Spleen (tissue), 13 donors: ENCODE measurements at places on chromosomes 5 and 9. TPM values are rescaled to one million over a fixed set of nuclear protein-coding genes. Genes with fewer than 3 reads are reported as not detected.

The SRP19 gene
- total RNA-seq: 61.8 TPM

The BTNL3 gene
- 2.0 TPM for total RNA-seq

DNA sequence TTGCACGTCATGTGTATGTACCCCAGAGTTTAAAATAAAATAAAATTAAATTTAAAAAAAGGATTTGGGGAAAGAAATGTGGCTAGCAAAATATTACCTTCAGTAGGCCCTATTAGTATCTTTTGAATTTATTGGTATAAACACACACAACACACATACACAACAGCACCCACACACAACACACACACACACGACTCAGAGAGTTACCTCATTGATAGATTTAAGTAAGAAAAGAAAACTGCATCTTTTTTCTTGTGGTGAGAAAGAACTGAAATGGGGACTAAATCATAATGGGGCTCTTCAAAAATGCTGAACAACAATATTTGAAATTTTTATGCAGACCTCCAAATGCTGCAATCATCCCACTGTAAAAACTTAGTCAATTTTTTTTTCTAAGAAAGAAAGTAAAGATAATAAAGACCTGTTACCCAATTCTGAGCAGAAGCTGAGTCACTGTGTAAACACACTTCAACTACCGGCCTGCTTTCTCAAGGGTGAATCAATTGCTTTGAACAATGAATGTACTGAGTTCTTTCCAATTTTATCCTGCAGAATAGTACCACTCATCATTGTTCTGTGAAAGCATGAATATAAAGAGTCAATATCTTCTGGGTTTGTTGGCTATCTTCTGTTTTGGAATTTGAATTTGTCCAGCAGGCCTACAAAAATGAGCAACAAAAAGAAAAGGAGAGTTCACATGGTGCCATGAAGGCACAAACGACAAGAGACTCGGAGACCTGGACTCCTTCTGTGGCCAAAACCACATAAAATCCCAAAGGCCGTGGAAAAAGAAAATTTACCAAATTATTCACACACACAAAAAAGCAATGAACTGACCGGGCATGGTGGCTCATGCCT, 57.9 kb upstream of the CCNG1 start:
- DNase-seq: no peak

- DNase-seq: no peak
These were observed 335.8 kb upstream of the DAB2 start for GRCh38 chr5:39760385-39761198.

- no peak for DNase-seq
These were observed 363.3 kb upstream of the RPS23 start for GRCh38 chr5:82641331-82642003.

DNA sequence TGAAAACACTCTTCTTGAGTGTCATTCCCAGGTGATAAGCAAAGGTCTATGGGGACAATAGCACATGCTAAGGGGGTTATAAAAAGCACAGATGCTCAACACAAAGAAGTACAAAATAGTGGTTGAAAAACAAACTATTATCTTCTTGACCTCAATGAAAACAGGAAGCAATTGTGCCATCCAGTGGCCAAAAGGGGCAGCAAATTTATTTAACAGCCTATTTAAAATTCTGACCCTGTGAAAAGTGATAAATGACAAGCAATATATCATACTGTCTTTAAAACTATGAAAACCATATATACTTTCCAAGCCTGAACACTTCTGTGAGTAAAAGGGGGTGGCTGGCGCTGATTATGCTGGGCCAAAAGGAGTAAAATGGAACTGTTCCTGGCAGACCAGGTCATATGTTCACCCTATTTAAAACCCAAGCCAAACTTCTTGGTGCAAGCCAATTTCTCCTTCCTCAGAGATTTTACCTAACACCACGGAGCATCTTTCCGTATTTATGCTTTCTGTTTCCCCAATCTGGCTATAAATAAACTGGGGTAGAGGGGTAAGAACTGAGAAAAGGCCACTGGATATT, 29.7 kb downstream of the TEX10 start:
- no peak for DNase-seq

- DNase-seq: no peak
These were observed 325.1 kb upstream of the PRR16 start for GRCh38 chr5:120139039-120139438.

DNA sequence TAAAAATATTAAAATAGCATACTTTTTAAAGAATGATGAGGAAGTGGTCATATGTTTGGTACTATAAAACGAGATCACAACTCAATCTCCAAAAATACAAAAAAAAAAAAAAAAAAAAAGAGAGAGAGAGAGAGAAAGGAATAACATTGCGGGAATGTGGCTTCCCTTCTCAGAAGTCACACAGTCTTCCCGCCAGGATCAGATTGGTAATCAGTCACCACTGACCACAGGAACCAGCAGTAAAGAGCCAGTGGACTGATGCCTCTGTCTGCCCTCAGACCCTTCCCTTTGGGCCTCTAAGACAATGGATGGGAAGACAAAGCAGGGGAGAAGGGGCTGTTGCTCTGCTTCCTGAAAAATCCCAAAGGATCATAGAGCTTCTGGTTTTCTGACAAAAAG, 104.9 kb downstream of the KLHL3 start:
- no peak for DNase-seq

DNA sequence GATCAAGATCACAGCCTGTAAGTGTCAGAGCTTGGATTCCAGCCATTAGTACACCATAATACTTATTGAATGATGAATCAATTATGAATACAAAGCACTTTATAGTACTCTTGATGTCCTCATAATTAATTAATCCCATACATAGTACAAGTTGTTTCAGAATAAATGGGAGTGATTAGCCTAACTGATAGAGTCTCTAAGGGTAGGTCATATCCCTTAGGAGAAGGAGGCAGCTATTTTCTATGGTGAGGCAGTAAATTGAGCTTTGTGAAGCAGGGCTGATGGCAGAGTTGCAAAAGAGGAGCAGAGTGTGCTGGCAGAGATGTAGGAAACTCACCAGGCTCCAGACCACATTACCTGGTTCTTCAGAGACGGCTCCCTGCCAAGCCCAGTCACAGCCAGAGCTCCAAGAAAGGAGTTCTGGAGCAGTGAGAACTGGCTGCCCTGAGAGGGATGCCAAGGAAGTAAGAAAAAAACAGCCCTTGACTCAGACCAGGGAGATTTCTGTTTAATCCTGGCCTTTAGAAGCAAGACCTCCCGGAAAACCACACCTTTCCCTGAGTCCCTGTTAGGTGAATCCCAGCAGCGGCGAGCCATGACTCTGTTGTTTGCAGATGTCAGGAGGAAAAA, 112.9 kb downstream of the SH3TC2 start:
- DNase-seq: no peak

- no peak for DNase-seq
These were observed 16.0 kb downstream of the TENT2 start for GRCh38 chr5:79628276-79628675.

DNA sequence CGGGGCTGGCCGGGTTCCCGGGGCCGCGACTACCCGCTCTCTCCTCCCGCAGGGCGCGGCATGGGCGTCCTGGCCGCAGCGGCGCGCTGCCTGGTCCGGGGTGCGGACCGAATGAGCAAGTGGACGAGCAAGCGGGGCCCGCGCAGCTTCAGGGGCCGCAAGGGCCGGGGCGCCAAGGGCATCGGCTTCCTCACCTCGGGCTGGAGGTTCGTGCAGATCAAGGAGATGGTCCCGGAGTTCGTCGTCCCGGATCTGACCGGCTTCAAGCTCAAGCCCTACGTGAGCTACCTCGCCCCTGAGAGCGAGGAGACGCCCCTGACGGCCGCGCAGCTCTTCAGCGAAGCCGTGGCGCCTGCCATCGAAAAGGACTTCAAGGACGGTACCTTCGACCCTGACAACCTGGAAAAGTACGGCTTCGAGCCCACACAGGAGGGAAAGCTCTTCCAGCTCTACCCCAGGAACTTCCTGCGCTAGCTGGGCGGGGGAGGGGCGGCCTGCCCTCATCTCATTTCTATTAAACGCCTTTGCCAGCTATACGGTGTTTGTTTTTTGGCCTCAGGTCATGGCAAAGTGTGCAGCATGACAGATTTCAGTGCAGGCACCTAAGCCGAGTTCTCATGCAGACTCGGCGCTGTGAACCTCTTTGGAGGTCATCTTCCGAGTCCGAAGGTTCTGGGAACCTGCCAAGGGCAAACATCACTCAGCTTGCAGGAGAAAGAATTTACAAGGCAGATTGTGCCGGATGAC, 516 bp downstream of the MRPL41 start:
- no peak for DNase-seq

DNA sequence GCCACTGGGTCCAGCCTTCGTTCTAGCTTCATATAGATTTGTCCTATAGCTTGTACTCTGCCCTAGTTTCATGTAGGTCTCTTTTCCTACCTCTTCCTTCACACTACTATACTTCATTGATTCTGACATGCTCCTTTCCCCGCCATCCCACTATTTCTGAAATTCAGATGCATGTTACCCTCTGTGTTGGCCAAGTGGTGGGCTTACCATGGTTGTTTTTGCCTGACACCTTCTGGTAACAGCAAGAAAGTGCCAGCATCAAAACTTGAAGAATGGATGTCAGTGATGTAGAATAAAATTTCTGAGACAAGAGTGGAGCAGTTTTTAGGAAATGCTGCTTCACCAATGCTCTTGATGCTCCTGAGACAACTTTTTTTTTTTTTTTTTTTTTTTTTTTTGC, 19.5 kb upstream of the SERINC5 start:
- no peak for DNase-seq

GRCh38 chr5:173330338-173331206, 2.4 kb upstream of the STC2 start:
- DNase-seq: no peak

GRCh38 chr5:143213851-143214363, 189.6 kb downstream of the NR3C1 start:
- no peak for DNase-seq
